ENCODE measurements at places on chromosomes 6 and 20.

DNA sequence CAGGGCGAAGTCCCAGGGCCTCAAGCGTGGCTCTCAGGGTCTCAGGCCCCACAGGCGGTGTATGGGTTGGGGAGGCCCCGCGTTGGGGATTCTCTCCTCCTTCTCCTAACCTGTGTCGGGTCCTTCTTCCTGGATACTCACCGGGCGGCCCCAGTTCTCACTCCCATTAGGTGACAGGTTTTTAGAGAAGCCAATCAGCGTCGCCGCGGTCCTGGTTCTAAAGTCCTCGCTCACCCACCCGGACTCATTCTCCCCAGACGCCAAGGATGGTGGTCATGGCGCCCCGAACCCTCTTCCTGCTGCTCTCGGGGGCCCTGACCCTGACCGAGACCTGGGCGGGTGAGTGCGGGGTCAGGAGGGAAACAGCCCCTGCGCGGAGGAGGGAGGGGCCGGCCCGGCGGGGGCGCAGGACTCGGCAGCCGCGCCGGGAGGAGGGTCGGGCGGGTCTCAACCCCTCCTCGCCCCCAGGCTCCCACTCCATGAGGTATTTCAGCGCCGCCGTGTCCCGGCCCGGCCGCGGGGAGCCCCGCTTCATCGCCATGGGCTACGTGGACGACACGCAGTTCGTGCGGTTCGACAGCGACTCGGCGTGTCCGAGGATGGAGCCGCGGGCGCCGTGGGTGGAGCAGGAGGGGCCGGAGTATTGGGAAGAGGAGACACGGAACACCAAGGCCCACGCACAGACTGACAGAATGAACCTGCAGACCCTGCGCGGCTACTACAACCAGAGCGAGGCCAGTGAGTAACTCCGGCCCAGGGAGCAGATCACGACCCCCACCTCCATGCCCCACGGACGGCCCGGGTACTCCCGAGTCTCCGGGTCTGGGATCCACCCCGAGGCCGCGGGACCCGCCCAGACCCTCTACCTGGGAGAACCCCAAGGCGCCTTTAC is at the start of gene HLA-G:
Gene HLA-G (plus strand): TSS at position 247 of the 892 bp plus-strand sequence. CDS start 20 bp downstream, at position 267.
- no peak for DNase-seq

GRCh38 chr6:44580901-44581300 is 193.4 kb downstream of the CDC5L start:
- peak; percentile 35 for DNase-seq

GRCh38 chr6:2852514-2852855 is 10.8 kb upstream of the SERPINB1 start:
- no peak for DNase-seq

DNA sequence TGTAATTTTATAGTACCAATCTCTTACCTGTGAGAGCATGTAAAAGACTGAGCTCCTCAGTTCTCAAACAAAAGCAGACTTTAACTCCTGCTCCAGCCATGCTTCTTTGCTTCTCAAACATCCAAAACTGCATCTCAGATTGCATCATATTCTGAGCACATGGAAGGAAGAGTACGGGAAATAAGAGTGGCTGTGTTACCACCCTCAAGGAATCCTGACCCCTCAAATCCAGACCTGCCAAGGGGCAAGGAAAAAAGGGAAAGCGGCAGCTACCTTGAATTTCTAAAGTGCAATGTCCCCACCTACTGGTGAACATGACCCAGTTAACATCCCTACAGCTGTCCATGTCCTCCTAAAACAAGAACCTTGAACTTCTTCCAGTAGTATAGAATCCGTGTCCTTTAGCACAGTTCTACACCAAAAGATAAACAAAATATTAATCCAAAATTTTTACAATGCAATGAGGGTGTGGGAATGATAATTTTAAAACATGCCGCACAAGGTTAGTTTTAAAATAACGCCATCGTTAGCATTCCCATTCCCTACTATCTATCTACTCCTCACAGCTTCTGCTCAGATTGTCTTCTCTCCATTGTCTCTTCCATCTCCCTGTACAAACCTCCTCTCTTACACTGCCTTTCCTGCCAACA is 34.1 kb upstream of the HLA-DQB1 start:
- peak; percentile 38 for DNase-seq

- no peak for DNase-seq
These were observed 131.1 kb downstream of the TASP1 start for GRCh38 chr20:13507646-13508045.

DNA sequence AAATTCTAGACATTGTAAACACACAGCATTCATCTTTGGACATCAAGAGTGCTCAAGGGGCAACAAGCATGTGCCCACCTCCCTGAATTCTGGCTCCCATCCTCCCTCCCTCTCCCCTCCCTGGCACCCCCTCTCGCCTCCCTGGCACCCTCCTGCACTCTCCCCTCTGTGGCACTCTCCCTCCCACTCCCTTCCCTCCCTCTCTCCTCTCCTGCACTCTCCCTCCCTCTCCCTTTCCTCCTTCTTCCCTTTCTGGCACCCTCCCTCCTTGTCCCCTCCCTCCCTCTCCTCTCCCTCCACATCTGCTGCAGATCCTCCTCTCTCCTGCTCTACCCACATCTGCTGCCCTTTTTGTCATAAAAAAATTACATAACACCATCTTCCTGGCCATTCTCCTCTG is 113.0 kb upstream of the SLC22A23 start:
- no peak for DNase-seq

GRCh38 chr20:56358600-56359211 is at the start of gene FAM210B:
FAM210B (plus strand) TSS chr20:56358974; CDS start chr20:56359006, 32 bp downstream.
- peak; percentile 92 for DNase-seq

- peak; percentile 48 for DNase-seq
These were observed 570 bp upstream of the PLCB4 start for GRCh38 chr20:9068233-9068801.

DNA sequence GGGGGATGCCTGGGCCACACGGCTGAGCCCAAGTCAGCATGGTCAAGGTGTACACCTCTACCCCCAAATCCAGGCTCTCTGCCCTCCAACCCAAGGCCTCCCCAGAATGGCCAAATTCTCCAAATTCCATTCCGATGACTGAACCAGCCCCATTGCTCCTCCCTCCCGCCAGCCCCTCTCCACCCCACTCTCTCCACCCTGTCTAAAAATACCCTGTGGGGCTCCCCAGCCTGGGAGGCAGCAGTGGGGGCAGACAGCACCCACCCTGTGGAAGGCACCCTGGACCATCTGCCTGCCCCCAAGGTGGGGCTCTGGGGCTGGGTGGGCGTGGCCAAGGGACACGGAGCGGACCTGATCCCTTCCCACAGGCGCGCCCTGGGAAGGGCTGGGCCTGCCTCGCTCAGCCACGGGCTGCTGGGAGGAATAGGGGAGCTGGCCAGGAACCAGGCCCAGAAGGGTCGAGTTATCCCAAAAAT is 11.4 kb downstream of the TEAD3 start:
- DNase-seq = peak; percentile 81
